Hippocampal formation (tissue), 2 donors: ENCODE measurements at places on chromosomes 3 and 15.

DNA sequence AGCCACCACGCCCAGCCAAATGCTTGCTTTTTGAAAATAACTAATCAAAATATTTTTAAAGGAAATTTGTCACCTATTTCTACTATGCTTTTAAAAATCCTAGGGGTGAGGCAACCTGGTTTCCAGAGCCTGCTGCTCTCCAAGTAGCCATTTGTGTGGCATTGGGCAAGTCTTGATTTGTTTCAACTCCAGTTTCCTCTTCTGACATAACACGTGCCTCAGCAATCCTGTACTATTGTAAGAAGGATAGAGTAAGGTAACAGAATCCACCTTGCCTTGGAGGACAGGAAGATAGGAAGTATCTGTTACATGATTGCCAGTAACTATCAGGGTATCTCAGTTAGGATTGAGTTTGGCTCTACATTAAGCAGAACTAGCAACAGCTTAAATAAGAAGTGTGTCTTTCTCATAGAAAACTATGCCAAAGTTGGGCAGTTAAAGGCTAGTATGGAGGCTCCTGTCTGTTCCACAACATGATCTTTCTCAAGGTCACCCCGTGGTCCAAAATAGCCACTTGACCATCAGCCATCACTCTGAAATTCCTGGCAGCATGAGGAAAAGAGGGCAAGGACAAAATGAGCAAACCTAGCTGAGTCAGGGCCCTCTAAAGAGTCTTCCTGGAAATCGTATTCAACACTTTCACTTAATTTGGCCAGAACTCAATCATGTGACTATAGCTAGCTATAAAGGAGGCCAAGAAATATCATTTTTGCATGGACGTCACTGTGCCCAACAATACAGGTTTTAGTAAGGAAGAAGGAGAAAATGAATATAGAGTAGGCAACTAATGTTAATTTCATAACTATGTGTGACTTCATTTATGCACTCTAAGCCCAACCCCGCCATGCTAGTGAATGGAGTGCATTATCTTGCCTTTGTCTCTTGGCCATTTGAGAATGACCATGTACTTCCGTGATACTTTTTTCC is 66.1 kb downstream of the HMG20A start:
- DNase-seq = no peak

DNA sequence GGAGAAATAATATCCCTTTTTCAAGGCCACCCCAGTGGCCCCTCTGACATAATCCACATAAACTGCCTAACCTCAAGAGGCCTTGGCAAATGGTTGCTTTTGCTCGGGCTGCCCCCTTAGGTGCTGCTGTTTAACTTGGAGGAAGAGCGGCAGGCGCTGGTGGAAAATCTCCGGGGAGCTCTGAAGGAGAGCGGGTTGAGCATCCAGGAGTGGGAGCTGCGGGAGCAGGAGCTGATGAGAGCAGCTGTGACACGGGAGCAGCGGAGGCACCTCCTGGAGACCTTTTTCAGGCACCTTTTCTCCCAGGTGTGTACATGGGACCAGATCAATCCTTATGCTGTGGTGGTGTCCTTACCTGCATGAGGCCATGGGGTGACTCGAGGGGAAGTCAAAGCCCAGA is 15.0 kb downstream of the DUOX1 start:
- no peak for DNase-seq

DNA sequence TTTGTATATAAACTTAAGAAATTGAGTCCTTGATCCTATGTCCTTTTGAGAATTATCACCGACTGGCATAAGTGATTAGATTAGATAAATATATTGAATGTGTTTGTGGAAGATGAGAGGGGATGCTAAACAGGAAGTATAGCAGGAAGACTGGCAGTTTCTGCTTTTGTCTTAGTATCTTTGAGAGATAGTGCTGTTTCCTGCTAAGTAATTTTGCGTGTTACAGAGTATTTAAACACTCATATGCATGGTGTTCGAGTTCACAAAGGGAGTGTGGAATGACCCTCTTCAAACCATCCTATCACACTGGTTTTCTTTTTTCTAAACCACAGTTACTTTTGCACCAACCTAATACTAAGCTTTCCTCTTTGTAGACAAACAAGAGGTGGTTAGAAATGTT is 106.0 kb downstream of the KLHL25 start:
- no peak for DNase-seq

- no peak for DNase-seq
Observed at GRCh38 chr15:42150219-42150970, 6.0 kb downstream of the PLA2G4F start.

GRCh38 chr3:27010834-27011233 is 358.3 kb downstream of the NEK10 start:
- no peak for DNase-seq
